ENCODE measurements at places on chromosomes 1 and 21.

- no peak for DNase-seq
Measured at GRCh38 chr21:39429445-39429844, 16.1 kb downstream of the LCA5L start.

- DNase-seq = no peak
Measured at GRCh38 chr1:70874063-70874462, 173.6 kb downstream of the PTGER3 start.

- DNase-seq = no peak
Measured at GRCh38 chr1:111474521-111474920, 737 bp downstream of the C1orf162 start.

DNA sequence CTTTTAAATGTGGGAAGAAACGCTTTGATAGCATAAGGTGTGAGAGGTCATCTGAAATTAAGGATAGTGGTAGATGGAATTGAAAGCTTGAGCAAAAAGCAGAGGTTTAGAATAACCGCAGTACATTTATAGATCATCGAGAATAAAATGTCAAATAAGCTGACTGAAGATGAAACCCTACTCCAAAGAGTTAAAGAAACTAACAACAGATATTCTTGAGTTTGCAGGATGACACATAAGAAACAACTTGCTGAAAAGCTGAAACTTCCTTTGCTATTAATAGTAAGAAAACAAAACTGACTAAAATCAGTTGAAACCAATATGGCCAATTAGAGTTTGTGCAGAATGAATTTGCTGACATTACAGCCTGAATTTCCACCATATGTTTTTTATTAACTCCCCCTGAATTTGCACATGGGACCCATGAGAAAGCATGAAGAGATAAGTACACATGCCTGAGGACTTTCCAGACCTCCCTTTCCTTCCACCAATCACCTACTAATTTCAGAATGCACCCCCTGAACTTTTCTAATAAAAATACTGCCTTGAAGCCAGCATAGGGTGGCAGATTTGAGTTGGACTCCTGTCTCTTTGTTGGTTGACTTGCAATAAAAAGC is 1.7 kb upstream of the C1orf185 start:
- DNase-seq = no peak

GRCh38 chr1:53330819-53331218 is 2.9 kb upstream of the LRP8 start:
- no peak for DNase-seq

Data from activated T-cell treated with anti-CD3 and anti-CD28 coated beads, Interleukin-2, amount 50 U/mL, for 72 hours (primary cell).